Lung microvascular endothelial cell (primary cell): ENCODE measurements at places on chromosomes 2 and 18.

DNA sequence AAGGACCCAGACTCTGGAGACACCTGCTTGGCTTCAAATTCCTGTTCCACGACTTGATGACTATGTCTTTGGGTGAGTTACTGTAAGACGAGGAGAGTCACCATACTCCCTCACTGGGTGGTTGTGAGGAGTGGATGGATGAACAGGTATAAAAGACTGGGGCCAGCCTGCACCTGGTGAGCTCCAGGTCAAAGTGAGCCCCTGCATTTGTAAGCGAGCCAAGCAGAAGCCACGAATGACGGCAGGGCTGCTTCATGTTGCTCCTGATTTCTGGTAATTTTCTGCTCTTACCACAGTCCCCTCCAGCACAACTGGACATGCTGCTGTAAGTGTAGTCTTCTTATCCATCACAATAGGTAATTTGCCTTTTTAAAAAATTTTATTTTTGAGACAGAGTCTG lies 86.6 kb downstream of the POLR1A start:
- no peak for DNase-seq

DNA sequence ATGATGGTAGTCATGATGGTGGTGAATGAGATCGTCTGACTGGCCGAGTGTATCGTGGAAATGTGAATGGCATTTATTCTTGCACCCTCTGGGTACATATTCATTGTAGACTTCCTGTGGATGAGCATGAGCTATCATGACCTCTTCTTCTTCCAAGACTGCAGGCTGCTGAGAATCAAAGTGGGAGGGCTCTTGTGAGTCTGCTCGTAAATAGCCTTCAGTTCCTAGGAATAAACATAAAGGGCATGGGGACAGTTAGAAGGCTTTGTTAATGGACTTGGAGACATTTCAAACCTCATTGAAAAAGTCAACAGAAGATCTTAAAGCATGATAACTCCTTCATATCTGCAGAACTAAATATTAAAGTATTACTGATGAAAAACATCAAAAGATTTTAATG lies 14.9 kb downstream of the SLC39A6 start:
- DNase-seq: no peak

DNA sequence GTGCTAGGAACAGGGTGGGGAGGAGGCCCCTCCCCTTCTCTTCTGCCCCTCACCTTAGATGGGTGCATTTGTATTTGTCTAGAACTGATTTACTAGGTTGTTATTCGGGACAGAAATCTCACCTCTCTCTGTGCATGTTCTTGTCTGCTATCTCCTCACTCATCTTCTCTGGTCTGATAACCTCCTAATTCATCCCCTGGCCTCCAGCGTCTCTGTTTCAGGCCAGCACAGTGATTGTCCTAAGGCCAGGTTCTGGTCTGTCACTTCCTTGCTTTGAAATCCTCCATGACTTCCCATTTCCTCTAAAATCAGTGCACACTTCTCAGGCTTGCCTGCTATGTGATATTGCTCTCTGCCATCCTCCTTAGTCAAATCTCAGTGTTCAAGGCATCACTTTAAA lies 58.4 kb downstream of the CELF4 start:
- DNase-seq: no peak

DNA sequence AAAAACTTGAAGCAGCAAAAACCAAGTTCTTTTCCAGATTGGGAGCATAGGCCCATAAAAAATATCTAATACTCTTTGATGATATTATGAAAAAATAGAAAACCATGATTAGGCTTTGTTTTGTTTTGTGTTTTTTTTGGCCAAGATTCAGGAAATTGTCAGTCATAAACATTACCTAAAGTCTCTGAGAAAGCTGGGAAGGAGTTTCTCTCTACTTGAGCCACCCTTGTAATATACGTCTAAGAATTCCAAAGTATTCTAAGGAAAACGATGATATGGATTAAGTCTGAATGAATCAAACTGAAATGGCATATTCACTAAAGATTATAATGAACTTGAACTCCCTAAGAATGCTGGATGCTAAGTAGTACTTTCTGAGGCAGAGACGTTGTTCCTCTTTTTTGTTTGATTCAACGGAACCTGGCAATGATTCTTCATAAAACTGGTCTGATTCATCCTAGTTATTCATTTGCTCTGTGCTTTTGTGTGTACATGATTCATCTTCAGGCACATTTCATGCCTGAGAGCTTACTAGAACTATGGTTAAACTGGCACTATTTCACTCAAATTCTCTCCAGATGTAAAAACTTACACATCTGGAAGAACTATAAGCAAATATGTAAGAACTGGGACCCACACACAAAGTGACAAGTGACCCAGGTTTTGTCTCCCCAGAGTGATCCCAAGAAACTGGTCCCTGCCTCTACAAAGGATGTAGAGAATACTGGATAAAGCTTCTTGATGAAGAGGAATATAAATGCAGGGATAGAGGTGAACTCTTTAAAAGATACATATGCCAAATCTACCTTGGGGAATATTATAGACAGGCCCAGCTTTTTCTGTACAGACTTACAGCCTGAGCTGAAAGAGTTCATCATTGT lies 159.7 kb downstream of the DOCK10 start:
- peak; percentile 5 for DNase-seq

DNA sequence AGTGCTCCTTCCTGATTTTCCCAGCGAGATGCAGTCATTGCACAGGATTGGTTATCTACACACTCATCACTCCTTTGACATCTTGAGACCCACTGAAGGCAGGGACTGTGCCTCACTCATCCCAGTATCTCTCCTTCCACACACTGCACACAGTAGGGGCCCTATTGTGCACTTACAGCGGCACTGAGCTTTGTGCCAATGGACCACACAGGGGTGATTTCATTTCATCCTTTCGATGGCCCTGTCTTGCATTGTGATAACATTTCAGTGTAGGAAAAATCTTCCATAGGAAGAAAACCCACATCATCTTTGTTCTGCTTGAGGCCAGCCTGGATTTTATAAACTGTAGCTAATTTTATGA lies 11.0 kb upstream of the LRRFIP1 start:
- no peak for DNase-seq

GRCh38 chr2:203490391-203490790 lies 44.7 kb downstream of the RAPH1 start:
- DNase-seq: no peak

DNA sequence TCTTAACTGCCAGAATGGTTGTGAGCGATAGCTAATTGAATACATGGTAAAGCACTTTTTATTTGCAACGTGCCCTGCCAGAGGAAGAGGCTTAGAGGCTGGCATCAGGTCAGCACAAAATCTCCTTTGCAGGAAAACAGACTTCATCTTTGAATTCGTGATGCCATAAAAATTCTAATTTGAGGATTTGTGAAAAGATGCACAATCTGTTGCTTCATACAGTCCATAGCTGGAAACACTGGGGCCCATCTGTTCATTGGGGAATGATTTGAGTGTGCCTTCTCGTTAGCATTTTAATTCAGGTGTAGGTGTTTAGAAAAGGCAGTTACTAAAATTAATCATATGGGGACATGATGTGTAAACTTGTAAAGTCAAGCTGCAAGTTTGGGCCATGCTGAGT lies 876.0 kb downstream of the SLC4A3 start:
- no peak for DNase-seq

- DNase-seq: no peak
These were observed 214.2 kb downstream of the CALCRL start for GRCh38 chr2:187233811-187234210.

- DNase-seq: no peak
These were observed 6.6 kb downstream of the OTOF start for GRCh38 chr2:26471289-26471688.

- DNase-seq: no peak
These were observed 24.6 kb upstream of the TXNDC2 start for GRCh38 chr18:9861157-9861556.

- DNase-seq: no peak
These were observed 99.3 kb downstream of the BIN1 start for GRCh38 chr2:127007652-127008051.

GRCh38 chr2:152950126-152950525 lies 231.7 kb downstream of the ARL6IP6 start:
- no peak for DNase-seq

DNA sequence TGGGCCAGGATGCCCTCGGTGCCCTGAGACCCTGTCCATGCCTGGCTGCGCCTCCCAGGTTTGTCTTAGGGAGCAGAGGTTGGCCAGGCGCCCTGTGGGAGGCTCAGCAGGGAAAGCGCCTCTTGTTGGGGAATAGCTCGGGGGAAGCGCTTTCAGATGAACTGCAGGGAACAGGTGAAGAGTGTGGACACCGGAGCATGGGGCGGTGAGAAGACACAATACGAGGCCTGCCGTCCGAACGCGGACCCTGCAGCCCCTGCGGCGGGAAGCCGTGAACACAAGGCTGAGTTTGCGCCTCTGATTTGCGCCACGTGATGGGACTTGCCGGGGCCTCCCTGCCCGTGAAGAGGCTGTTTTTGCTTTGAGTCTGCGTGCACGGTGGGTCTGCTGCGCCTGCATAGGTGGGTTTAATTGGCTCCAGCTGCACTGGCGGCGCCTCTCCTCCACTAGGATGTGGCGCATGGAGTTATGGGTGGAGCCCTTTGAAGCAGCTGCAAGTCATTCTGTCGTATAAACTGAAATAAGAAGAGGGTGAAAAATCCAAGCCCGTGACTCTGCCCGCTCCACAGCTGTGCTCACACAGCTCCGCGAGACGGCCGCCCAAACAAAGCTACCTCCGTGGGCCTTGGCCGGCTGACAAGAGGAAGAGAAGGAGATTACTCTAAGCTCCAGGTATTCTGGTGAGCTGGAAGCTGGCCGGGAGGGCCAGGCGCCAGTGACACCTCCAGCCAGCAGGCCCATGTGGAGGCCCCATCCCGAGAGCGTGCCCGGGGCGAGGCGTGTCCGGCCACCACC lies 103.5 kb upstream of the CTDP1 start:
- peak; percentile 65 for DNase-seq

- peak; percentile 10 for DNase-seq
These were observed 68.6 kb downstream of the SMIM21 start for GRCh38 chr18:75358928-75359327.

- no peak for DNase-seq
These were observed 207.9 kb downstream of the SEPTIN10 start for GRCh38 chr2:109405873-109406272.

DNA sequence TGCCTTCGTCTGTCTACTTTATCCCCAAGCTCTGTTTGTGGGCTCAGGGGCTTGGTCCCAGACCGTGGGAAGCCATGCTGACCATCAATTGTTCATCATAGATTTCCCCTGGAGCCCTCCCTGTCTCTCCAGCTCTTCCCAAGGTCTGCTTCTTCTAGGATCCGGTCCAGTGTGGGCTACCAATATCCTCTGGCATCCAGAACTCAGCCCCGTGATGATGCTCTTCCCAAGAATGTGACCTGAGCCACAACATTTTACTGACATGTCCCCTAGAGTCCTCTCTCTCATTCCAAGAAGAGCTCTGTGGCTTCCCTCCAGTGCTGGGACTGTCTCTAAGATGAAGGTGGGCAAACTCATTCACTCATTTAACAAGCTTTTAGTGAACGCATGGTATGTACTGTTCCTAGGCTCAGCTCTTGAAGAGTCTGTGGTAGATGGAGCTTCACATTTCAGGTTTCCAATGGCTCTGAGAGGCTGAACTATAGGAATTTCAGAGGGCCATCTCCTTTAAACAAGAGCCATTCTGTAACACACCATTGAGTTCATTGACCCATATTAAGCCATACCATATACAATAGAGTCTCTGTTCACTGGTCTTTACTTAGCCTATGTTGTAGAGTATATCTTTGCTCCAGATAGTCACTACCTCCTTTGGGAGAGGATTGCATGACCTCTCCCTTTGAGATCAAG lies 142.0 kb upstream of the APCDD1 start:
- DNase-seq: no peak

- DNase-seq: no peak
These were observed 820.7 kb upstream of the HS6ST1 start for GRCh38 chr2:129139380-129139779.

GRCh38 chr2:96369186-96369585 lies 33.6 kb downstream of the NCAPH start:
- DNase-seq: no peak

- no peak for DNase-seq
These were observed 70.1 kb downstream of the EPAS1 start for GRCh38 chr2:46367286-46367685.

GRCh38 chr2:1887106-1887505 lies 142.8 kb upstream of the PXDN start:
- no peak for DNase-seq

- DNase-seq: no peak
These were observed 328.0 kb upstream of the HS6ST1 start for GRCh38 chr2:128646691-128647090.

DNA sequence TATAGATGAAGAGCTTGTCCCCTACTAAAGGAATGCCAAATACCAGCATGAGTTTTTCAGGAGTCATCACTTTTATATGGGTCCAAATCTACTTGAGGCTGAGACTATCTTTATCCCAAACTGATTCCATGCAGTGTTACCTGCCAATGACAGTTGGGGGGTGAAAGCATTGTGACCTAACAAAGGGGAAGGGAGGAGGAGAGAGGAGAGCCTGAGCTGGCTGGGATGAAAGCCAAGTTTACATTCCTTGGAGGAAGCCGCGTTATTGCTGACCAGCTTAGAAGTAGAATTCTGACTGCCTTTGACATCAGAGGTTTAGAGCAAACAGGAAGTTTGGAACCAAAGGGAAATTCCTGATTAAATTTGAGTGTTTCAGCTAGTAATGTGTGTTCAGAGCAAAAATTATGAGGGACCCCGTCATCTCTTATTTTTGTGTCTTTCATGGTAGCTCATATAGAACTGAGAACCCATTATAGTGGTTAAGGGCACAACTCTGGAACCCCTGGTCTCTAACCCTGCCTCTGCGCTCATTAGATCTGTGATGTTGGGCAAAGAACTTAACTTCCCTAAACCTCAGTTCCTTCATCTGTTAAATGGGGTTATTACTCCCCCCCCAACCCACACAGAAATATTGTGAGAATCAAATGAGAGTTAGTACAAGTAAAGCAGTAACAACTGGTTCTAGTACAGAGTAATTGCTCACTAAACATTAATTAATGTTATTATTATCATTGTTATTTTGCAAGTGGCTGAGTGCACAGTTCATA lies 199.3 kb upstream of the EPAS1 start:
- DNase-seq: peak; percentile 40

- no peak for DNase-seq
These were observed 62.7 kb upstream of the ST3GAL5 start for GRCh38 chr2:85951351-85952067.

DNA sequence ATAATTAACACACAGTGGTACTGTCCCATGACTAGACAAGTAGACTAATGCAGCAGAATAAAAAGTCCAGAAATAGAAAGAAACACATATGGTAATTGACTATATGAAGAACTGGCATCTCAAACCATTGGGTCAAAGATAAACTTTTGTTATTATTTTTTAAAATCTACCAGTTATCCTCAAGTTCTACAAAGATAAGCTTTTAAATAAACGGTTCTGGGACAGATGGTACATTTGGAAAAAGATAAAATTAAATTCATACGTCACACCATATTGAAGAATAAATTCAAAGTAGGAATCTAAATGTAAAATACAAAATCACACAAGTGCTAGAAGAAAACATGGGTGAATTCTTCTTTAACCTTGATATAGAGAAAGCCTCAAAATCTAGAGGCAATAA lies 37.6 kb upstream of the PLEKHM3 start:
- DNase-seq: no peak

DNA sequence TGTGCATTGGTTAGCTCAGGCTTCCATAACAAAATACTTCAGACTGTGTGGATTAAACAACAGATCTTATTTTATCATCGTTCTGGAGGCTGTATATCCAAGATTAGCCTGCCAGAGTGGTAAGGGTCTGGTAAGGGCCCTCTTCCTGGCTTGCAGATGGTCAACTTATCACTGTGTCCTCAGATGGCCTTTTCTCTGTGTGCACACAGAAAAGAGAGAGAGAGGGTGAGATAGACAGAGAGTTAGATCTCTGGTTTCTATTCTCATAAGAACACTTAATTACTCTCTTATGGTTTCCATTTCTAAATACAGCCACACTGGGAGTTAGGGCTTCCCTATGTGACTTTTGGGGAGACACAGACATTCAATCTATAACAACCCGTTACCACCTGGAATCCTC lies 1003.5 kb downstream of the TSN start:
- no peak for DNase-seq
